IPS-NIHi11 (cell line): ENCODE measurements at places on chromosomes 13 and 19.

DNA sequence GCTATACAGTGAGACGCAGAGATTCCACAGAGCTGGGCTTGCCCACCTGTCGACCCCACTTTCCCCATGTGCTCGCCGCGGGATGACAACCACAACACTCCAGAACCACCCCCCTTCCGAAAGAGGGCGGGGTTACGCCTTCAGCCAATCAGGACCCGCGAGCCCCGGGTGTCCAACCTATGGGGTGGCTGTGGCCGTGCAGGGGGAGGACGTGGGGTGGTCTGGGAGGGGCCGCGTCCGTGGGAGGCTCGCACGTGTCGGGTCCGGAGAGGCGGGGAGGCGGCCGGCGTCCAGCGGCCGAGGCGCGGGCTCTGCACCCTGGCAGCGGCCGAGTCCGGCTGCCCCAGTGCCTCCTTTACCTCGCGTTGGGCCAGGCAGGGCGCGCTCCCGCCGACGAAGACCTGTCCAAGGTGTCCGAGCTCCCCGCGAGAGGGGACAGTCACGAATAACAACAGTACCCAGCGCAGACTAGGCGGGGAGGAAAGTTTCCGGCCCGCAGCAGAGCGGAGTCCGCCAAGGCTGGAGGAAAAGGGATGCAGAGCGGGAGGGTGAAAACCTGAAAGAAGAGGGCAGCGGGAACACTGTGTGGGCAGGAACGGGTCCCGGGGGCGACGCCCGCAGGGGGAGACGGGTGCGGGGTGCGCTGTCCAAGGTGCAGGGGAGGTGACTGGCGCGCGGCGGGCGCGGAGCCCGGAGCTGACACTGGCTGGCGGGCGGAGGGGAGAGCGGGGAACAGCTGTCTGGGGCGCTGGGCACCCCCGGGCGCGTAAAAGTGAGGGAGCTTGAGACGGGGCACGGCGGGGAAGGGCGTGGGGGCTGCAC lies 911 bp downstream of the ENOX1 start:
- DNase-seq = peak; percentile 81

DNA sequence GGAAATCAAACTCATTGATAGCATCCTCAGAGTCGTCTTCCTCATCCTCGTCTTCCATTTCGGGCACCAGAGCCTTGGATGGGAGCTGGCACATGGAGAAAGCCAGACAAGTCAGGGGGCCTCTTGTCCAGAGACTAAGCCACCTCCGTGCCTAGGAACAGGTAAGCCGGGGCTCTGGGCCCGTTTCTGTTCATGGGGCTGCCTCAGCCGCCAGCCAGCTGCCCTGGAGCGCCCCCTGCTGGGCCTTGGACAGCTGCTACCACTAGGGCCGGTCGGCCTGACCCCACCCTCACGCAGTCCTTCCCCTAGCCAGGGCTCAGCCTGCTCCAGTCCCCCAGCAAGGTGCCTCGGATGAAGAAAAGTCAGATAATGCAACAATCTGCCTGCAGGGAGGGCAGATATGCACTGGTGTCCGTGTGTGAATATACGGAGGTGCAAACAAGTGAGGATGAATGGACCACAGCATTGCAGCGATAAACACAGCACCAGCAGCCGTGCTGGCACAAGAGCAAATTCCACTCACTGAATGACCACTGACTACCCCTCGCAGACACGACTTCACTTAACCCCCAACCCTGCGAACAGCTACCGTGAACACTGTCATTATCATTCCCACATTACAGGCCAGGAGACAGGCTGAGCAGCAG lies 11.9 kb upstream of the PRKD2 start:
- peak; percentile 98 for DNase-seq

- no peak for DNase-seq
Measured at GRCh38 chr13:69828527-69828926, 279.1 kb upstream of the ATXN8OS start.

GRCh38 chr19:35708391-35708790 lies 4.0 kb downstream of the ZBTB32 start:
- DNase-seq = no peak

GRCh38 chr19:39446365-39447084 lies 1.1 kb downstream of the SUPT5H start:
- DNase-seq = no peak

- no peak for DNase-seq
Measured at GRCh38 chr13:24254146-24254841, 55.1 kb upstream of the C1QTNF9 start.

GRCh38 chr13:45702088-45702487 lies at the start of gene CBY2:
Gene CBY2, plus strand, starts transcription at chr13:45702320. Its CDS starts 71 bp downstream, at chr13:45702391.
- no peak for DNase-seq

GRCh38 chr13:74145249-74145975 lies 11.2 kb upstream of the KLF12 start:
- DNase-seq = no peak

GRCh38 chr13:77310579-77311279 lies 16.2 kb downstream of the MYCBP2 start:
- no peak for DNase-seq

DNA sequence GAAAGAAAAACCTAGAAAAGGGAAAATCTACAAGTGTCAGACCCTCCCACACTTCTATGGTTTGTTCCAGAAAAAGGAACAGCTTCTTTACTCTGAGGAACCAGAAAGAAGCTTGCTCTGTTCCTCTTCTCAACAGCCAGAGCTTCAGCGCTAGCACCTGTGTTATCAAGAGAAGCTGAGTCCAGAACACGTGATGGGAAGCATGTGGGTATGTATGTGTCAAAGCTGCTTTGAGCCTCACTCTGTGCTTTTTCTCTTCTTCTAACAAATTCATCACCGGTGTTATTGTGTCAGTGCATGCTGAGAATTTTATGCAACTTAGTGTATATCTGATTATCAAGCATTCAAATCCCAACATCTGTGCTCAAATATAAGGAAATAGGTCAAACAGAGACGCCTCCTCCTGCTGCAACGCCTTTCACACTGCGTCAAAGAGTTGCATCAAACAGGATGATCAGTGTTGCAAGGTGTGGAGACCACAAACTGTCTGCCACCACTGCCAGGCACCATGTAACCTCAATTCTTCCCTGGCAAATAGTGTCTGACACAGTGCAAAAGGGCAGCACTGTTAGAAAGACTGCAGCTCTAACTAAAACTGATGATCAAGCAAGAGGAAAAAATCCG lies 83.9 kb downstream of the LRRC63 start:
- no peak for DNase-seq

DNA sequence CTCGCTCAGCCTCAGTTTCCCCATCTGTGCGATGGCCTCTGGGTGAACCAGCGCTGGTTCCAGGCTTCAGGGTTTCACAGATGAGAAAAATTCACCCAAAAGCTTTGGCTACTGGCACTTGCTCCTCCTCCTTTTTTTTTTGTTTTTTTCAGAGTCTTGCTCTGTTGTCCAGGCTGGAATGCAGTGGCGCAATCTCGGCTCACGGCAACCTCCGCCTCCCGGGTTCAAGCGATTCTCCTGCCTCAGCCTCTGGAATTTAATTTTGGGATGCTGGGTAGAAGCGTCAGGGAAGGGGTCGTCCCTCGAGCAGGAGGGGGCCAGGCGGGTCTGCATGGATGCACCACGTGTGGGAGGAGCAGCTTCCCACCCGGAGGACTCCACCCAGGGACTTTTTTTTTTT lies 7.0 kb downstream of the PRSS57 start:
- DNase-seq = no peak

- no peak for DNase-seq
Measured at GRCh38 chr19:49498475-49498874, 2.2 kb downstream of the RPS11 start.

- DNase-seq = no peak
Measured at GRCh38 chr13:85379433-85379832, 419.8 kb downstream of the SLITRK6 start.

GRCh38 chr13:79541426-79542049 lies 60.6 kb downstream of the NDFIP2 start:
- DNase-seq = peak; percentile 25

- peak; percentile 91 for DNase-seq
Measured at GRCh38 chr19:18058208-18059009, 28.3 kb downstream of the IL12RB1 start.

GRCh38 chr13:109154546-109154945 lies 525.1 kb downstream of the MYO16 start:
- DNase-seq = no peak

GRCh38 chr13:27954406-27954851 lies 14.7 kb downstream of the CDX2 start:
- peak; percentile 56 for DNase-seq

DNA sequence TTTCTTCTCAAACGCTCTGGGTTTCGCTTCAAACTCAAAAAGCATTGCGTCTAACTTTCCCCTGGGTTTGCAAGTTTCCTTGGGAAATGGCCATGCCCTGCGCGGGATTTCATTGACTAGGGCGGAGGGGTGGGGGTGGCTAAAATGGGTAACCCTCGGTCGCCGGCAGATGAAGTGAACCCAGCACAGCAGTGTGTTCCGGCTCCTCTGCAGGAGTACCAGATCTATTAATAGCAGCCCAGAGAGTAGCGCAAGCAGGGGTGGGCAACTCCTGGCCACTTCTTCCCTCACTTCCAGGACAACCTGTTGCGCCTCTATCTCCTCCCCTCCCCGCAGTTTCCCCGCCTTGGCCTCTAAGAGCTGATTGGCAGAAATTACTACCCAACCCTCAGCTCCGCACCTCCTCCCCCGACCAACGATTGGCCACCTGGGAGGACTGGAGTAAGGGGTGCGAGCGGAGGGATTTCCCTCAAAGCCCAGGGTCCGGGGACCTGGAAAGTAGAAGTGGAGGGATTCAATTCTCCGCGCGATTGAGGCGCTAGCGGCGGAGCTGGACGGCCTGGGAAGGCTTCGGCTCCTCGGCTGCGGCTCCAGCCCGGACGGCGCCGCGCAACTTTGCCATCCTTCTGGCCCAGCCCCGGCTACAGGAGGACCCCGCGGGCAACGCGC lies at the start of gene FREM2:
Gene FREM2, plus strand, starts transcription at position 501 of the 669 bp plus-strand sequence. CDS start 268 bp downstream, outside the sequence.
- DNase-seq = peak; percentile 91

GRCh38 chr13:45361596-45362206 lies 20.7 kb upstream of the TPT1 start:
- no peak for DNase-seq

DNA sequence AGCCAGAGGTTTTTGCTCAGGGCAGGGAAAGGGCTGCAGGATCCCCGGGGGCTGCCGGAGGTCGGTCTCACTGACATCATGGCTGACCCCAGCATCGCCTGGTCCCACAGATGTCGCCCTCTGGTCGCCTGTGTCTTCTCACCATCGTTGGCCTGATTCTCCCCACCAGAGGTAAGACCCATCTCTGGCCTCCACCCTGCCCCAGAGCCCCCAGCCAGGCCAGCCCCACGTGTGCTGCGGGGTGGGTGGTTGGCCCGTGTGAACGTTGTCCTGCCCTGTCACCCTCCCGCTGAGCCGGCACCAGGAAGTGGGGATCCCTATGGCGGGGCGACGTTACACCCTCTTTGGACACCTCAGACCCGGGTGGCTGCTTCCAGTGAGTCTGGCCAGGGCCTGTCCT lies 906 bp downstream of the FXYD5 start:
- DNase-seq = no peak
